ENCODE measurements at places on chromosomes 1 and 21.

DNA sequence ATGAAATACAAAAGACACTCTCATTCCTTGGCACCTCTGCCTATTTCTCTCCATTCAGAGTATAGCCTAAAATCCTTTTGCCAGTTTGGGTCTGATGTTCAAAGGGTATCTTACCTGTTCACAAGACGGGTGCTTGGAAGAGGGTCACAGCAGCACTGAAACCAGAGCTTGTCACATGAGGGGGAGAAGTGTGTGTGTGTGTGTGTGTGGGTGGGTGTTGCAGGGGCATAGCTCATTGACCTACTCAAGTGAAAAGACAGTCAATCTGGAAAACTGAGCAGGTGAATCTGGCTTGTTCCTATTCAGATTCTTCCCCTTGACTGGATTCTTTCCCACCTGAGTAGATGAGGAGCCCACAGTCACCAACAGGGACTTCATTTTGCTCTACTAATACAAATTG, 63.9 kb downstream of the KCTD3 start:
- DNase-seq, result no peak

- no peak for DNase-seq
These were observed 136.9 kb downstream of the DUSP10 start for GRCh38 chr1:221604948-221605347.

- no peak for DNase-seq
These were observed 21.2 kb upstream of the NUF2 start for GRCh38 chr1:163300568-163300967.

DNA sequence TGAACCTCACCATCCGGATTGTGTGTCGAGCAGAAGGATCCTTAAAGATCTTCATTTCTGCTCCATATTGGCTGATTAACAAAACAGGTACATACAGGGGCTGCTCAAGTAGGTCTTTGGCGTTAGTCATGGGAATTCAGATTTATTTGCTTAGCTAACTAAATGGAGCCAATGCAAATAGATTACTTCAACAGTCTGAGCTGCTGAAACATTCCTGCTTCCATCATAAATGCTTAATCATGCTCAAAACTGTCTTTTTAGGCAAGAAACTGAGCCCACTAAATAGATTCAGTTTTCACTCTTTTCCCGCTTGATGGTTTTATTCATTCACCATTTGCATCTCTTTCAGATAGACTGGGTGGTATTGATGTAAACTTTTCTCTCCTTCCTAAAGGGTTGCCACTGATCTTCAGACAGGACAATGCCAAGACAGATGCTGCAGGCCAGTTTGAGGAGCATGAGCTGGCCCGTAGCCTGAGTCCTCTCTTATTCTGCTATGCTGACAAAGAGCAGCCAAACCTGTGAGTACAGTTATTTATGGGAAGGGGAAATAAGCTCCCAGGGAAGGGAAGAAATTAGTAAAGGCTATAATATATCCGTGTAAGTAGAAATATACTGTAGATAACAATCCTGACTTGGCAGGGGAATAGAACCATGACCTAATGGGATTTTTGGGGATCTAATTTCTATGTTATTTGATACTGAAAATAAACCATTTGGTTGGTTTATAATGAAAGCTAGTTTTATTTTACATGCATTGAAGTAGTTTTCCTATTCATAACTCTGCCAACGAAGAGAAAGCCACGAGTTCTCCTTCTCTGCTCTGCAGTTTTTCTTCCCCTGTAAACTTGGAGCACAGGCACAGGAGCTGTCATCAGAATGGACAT, 126.4 kb downstream of the VPS13D start:
- DNase-seq, result no peak

GRCh38 chr1:108117945-108118902, 81.9 kb downstream of the SLC25A24 start:
- DNase-seq, result peak; percentile 23

GRCh38 chr1:158806916-158807536, 24.1 kb upstream of the MNDA start:
- no peak for DNase-seq

GRCh38 chr1:178330153-178330552, 166.6 kb downstream of the CLEC20A start:
- DNase-seq, result no peak

DNA sequence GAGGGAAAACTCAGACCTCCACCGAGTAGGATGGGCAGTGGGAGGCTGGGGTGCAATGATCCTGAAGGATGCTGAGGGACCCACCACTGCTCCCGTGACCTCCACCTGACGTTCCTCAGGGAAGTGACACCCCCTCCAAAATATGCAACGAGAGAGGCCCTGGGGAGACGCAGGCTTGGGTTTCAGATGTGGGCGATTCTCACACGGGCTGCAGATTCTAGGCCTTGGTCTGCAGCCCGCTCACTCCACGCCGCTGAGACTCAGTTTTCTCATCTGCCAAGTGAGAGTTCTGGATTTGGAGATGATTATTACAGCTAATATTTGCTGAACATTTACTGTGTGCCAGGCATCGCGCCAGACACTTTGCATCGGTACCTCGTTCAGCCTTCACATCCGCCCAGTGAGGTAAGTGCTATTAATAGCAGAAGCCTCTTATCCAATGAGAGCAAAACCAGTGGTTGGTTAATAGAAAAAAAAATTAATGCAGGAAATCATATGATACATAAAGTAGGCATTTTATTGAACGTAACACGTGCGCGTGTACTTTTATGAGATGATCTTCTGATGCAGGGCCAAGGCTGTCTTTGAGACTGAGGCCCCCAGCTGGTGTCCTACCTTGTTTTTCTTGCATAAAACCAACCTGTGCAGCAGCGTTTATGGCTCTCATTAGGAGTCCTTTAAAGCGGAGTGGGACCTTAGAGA, 102.0 kb upstream of the RUNX3 start:
- DNase-seq, result peak; percentile 75

DNA sequence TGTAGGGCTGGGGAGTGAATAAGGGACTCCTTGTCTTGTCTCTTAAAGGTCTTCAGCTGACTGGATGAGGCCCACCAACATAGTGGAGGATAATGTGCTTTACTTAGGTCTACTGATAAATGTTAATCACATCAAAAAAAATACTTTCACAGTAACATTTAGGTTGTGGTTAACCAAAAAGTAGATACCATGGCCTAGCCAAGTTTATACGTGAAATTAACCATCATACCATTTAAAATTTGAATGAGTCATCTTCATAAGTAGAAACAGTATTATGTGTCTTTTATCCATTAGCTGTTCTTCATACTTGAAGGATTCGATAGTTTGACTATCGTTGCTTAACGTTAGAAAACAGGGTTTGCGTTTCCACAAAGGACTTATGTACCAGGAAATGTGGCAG, 80.9 kb downstream of the MTR start:
- DNase-seq, result no peak

- no peak for DNase-seq
These were observed 37.2 kb downstream of the DSCAM start for GRCh38 chr21:40809673-40810197.

- DNase-seq, result peak; percentile 21
These were observed 7.8 kb downstream of the NUAK2 start for GRCh38 chr1:205313563-205314308.

DNA sequence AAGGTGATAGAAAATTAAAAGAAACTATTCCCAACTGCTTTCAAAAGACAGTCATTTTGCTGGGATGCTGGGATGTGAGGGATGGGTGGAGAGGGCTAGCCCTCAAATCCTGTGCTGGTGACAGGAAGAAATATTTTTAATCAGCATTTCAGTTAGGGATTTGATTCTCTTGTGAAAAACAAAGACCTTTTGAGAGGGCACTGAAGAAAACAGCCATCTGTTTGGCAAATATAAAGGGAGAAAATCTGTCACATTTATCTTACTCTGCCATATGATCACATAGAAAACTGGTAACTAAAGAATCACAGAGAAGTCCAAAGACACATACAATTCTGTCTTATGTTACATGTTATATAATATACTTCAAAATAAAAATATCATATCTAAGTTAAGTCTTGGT, 12.3 kb downstream of the STXBP3 start:
- DNase-seq, result no peak

DNA sequence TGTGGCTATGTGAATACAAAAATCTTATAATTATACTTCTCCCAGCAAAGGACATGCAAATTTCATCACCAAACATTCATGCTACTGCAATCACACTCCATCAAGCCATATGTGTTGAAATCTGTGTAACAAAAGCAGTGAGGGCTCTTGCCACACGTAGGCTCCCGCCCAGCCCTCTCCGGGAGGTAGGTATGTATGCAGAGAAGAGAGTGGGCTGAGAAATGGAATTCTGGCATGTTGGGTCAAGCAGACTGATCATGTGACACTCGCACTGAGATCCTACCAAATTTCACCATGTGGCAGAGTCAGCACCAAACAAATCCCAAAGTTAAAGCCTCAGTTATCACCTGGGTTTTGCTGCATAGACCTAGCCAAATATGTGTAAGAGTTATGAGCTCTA, 49.7 kb downstream of the APP start:
- DNase-seq, result no peak

DNA sequence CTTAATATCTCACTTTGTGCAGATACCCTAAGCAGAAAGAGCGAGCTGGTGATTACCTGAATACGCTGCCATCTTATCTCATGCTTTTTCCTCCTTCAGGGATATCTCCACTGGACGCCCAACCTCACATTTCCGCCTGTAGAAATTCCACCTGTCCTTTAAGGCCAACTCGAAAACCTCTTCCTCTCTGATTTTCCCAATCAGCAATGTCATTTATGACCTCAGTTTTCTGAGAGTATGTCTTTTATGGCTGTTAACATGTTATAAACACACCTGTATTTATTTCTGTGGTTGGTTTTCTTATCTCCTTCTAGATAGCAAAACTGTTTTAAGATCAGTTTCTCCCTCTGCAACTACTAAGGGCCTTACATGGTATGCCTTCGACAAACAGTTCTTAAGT, 41.1 kb downstream of the CD34 start:
- DNase-seq, result peak; percentile 66

DNA sequence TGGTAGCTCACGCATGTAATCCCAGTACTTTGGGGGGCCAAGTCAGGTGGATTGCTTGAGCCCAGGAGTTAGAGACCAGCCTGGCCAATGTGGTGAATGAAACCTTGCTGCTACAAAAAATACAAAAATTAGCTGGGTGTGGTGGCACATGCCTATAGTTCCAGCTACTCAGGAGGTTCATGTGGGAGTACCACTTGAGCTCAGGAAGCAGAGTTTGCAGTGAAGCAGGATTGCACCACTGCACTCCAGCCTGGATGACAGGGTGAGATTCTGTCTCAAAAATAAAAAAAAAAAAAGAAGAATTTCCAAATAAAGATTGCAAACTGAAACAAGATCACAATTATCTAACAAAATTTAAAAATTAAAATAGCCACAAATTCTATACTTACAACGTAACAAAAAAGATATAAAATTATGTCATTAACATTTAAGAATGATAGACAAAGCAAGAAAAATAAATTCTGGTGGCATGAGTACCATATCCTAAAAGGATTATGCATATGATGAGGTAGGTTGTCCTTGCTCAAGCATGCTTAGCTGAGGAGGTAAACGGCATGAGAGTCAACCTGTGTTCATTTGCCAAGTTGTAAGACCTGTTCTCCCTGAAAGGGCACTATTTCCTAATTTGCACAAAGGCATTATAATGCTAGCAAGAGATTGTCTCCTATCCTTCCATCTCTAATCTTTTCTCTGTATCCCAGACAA, 20.2 kb downstream of the IPP start:
- no peak for DNase-seq

DNA sequence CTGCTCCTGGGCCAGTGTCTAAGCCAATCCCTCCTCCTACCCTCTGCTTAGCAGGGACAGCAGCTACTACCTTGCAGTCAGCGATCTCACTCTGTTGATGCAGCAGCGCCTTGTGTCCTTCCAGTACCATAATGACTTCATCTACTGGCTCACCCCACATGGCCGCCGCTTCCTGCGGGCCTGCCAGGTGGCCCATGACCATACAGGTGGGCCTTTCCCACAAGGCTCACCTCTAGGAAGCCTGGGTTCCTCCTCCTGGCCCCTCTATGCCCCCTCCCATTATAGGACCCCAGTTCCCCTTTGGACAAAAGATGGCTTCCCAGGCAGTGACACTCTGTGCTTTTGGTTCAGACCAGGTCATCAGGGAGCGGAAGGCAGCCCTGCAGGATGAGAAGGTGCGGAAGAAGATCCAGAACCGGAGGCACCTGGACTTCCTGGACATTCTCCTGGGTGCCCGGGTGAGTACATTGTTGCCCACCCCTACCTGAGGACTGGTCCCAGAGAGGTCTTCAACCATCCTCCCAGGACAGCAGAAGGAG, 15.1 kb downstream of the CYP4B1 start:
- DNase-seq, result no peak

GRCh38 chr1:88009916-88010315, 674.2 kb upstream of the PKN2 start:
- DNase-seq, result no peak

DNA sequence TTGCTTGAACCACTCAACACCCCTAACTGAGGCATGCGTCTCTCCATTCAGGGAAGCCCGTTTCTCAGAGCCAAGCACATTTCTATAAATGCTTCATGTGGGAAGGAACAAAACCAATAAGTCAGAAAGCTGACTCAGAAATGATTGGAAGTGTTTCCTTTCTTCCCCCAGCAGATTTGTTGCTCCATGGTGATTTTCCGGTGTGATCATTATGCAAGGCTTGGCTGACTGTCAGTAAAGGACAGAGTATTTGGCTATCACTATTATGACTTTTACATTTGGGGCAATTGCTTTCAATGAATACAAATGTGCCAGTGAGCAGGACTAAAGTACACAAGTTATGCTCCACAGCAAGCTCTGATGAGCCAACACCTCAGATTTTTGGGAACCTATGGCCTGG, 53.3 kb upstream of the ZC3H11B start:
- DNase-seq, result no peak

GRCh38 chr1:19010503-19010902, 54.0 kb upstream of the IFFO2 start:
- no peak for DNase-seq

- DNase-seq, result peak; percentile 76
These were observed 123.8 kb upstream of the IVNS1ABP start for GRCh38 chr1:185440877-185441276.

GRCh38 chr21:43879348-43880110, 14.5 kb downstream of the AGPAT3 start:
- no peak for DNase-seq

DNA sequence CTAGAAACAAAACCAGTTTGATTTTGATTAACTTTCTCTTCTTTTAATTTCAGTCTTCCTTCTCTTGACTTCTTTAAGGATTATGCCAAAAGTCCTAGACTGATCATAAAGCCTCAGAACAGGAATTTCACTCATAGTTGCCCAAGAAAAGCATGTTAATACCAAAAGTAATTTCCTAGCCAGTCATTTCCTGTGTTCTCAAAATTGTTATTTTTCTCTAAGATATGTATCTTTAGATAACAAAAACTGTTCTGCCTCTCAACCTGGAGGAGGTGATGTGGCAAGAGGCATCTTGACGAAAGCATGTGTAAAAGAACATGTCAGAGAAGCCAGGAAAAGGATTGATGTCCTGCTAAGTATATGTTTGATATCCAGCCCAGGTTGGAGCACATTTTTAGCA, 78.0 kb upstream of the IPO9 start:
- no peak for DNase-seq

DNA sequence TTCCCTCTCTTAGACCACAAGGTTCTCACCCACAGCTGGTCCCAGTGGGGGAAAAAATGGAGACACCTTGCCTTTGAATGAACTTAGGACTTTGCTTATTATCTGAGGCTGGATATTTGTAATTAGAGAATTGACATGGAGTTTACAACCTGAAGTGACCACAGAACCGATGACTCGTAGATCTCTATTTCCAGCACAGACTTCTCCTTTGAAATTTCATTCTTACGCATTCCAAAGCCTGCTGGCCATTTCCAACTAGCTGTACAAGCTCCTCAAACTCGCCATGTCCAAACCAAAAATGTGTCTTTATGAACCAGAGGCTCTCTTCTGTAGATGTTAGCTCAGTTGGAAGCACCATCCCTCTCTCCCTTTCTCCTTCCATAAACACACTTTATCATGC, 12.0 kb downstream of the RAB7B start:
- DNase-seq, result no peak

Data from small intestine (tissue), 16 donors.